Stimulated activated CD8-positive, alpha-beta memory T cell treated with anti-CD3 and anti-CD28 coated beads, Interleukin-2, amount 100 ng/mL, for 1 hour (primary cell): ENCODE measurements at places on chromosomes 4 and X.
A peak's percentile ranks its signal among the peaks of the same experiment; 100 is the strongest.

GRCh38 chr4:36332023-36332781 is 50.8 kb downstream of the DTHD1 start:
- DNase-seq = no peak

GRCh38 chr4:148025981-148026380 is 294.1 kb downstream of the ARHGAP10 start:
- DNase-seq = no peak

GRCh38 chr4:38377195-38377594 is 286.8 kb upstream of the KLF3 start:
- no peak for DNase-seq

GRCh38 chr4:177964693-177965168 is 522.5 kb upstream of the AGA start:
- DNase-seq = no peak

DNA sequence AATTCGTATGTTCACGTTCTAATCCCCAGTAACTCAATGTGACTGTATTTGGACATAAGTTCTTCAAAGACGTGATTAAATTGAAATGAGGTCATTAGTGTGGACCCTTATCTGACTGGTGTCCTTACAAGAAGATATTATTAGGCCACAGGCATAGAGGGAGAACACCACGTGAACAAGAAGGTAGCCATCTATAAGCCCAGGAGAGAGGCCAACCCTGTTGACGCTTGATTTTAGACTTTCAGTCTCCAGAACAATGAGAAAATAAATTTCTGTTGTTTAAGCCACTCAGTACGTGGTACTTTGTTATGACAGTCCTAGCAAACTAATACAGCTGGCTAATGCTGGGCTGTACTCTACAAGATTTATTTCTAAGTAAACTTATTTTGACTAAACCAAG is 1.5 kb upstream of the EIF1AX start:
- no peak for DNase-seq

GRCh38 chrX:64205441-64205734 is at the start of gene AMER1:
AMER1 (minus strand) TSS chrX:64205708; CDS start chrX:64193286, 12,422 bp downstream.
- DNase-seq = no peak

GRCh38 chrX:116499780-116500179 is 37.0 kb upstream of the CT83 start:
- DNase-seq = no peak

DNA sequence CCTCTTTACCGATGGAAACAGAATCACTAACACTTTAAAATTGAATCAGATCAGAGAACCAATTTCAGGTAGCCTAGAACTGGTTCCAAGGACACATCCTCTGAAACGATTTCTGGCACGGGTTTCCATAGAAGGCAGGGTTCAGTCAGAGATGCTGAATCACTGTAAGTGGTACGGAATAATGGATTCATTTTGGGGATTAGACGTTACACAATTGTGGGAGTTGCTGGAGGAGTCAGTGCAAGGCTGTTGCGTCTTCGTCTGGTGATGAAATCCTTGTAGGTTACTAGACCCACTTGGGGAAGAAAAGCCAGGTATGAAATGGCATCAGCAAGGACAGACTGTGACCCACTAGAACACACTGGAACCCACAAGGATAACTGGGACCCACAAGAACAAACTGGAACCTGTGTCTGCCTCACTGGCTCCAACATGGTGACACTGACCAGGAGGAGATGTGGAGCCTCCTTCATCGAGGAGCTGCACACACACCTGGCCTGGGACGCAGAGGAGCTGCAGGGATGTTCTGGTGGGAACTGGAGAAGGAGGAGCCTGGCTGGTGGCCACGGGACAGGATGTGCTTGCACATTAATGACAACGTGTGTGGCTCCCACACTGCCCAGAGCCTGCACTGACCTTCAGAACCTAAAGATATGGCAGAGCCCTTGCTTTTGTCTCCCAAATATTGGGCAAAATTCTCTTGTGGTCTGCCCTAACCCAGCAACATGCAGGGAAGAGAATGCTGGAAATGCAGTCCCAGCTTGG is 105.1 kb downstream of the TRAPPC11 start:
- no peak for DNase-seq

GRCh38 chr4:5708449-5709206 is at the start of gene EVC2:
EVC2 (minus strand) TSS chr4:5708559; CDS start chr4:5708513, 46 bp downstream.
- DNase-seq = peak; percentile 16

DNA sequence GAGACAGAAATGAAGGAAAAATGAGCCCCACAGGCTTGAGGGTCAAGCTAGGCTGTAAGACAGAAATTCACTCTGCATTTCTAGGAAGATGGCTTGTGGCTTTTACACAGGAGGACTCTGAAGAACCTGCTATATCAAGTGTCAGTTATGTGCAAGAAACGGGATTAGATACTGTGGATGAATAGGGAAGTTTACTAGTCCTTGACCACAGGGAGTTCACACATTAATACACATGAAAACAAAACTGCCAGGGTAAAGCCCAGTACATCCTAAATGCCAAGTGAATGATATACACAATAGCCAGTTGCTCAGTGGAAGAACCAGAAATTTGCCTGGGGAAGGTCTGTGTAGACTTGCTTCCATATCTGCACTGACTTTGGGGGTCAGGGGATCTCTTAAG is 53.5 kb downstream of the TMEM131L start:
- DNase-seq = no peak

DNA sequence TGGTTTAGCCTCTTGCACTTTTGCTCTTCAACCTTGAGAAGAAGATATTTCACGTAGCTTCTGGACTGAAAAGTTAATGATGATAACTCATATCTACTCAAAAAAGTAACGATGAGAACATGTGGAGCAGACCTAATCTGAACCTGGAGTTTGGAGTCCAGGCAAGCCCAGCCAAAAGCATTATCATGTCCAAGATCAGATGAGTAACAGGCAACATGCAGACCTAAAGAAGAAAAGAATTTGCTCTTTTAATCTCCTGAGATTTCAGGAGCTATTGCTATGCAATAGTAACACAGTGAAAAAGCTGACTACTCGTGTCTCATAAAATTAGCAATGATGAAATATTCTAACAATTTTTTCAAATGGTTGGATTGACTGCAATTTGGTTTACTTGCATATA is 21.8 kb upstream of the PPA2 start:
- no peak for DNase-seq

DNA sequence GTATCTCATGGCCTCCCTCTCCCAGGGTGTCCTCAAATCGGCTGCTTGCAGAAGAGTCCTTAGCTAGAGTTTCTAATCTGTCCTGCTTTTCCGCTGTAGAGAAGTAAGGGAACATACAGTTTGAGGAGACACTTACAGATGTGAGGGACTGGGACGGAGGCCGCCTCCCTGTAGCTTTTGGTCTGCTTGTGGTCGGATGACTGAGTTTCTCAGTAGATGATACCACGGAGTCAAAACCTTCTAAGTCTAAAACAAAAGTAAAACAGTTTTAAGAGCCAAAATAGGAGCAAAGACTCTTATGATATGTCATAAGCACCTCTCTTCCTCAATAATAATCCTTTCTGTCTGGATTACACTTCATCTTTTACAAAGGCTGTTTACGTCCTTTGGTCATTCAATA is 34.5 kb upstream of the MAP3K15 start:
- no peak for DNase-seq
